Neural crest cell (in vitro differentiated cells): ENCODE measurements at places on chromosomes 1 and 21. TPM values are rescaled to one million over a fixed set of nuclear protein-coding genes. Genes with fewer than 3 reads are reported as not detected.

- peaks cover 3% of the 10 kb centered on the region for H3K27me3 ChIP-seq
- H3K27ac ChIP-seq, result no peak overlapping the region
- no peak overlapping the region for H3K4me3 ChIP-seq
- no peaks in the 10 kb centered on the region for H3K36me3 ChIP-seq
- no peak for DNase-seq
- H3K4me1 ChIP-seq, result no peaks in the 10 kb centered on the region
Measured at GRCh38 chr1:20072771-20073170, 2.8 kb downstream of the PLA2G5 start.

Gene LCE1F
- total RNA-seq, result not detected in 2 replicates

- H3K36me3 ChIP-seq, result no peaks in the 10 kb centered on the region
- H3K4me3 ChIP-seq, result no peak overlapping the region
- DNase-seq, result no peak
- H3K4me1 ChIP-seq, result no peaks in the 10 kb centered on the region
Measured at GRCh38 chr1:207393610-207394009, 60.5 kb upstream of the CR2 start.

Gene TARDBP
- 253 and 268 TPM in 2 replicates for total RNA-seq

Gene LTN1
- 21.2 and 24.5 TPM in 2 replicates for total RNA-seq

DNA sequence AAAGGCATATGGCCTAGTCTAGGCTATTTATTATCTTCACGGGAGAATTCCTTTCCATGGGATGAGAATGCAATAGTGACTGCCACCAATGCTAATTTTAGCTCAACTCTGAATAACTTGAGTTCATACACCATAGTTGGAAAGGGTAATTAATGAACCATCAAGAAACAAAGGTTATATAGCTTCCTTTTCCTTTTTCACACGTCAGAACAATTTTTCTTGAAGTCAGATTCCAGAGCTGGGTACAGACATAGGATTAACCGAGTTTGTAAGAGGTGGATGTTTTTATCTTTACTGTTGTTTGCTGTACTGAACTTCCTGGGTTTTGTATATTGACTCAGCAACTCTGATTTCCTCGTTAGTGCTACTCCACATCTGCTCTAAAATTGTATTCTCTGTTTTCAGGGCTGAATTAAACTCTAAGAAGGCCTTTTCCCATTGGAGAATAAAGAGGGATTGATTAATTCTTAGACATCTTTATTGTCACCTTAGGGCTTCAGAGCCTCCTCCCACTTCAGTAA, 262.0 kb downstream of the NUF2 start:
- H3K27ac ChIP-seq, result no peak overlapping the region
- no peak for DNase-seq
- no peak overlapping the region for H3K4me3 ChIP-seq
- no peaks in the 10 kb centered on the region for H3K27me3 ChIP-seq

GRCh38 chr1:155195201-155196102, 12.2 kb downstream of the THBS3 start:
- DNase-seq, result no peak
- H3K4me1 ChIP-seq, result peaks cover 63% of the 10 kb centered on the region
- H3K27ac ChIP-seq, result peak overlapping the region; percentile 98
- H3K36me3 ChIP-seq, result peaks cover 27% of the 10 kb centered on the region
- peaks cover 5% of the 10 kb centered on the region for H3K27me3 ChIP-seq

Gene FAF1
- total RNA-seq, result 73.0 and 76.2 TPM in 2 replicates

DNA sequence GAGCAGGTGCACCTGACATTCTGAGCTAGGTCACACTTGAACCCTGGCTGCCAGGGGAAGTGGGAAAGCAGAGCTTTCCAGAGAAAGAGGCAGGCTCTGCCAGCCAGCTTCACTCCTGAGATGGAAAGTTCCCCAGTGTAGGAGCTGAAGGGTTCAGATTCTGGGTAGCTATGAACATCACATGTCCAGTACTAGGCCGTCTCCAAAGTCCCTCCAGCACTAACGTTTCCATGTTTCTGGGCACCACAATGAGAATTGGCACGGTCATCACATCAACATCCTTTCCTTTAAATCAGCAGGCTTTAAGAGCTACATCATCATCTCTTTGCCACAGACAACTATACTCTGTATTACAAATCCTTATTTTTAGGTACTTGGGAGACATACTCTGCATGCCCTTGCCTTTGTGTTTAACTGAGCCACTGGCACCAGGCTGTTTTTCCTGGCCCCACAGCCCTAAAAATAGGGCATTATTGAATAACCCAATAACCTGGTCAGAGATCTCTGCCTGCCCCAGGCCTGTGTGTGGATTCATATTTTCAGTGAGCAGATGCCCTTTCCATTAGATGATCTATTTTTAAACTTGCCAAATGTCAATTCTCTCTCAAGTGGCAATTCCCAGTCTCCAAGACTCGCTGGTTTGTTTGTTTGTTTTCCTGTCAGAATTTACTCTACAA, 35.4 kb upstream of the USP24 start:
- H3K36me3 ChIP-seq, result no peaks in the 10 kb centered on the region
- H3K4me3 ChIP-seq, result no peak overlapping the region
- H3K27me3 ChIP-seq, result no peaks in the 10 kb centered on the region

Gene NMNAT2
- total RNA-seq, result 3.2 and 4.5 TPM in 2 replicates

Gene TDRD5
- not detected in 2 replicates for total RNA-seq

DNA sequence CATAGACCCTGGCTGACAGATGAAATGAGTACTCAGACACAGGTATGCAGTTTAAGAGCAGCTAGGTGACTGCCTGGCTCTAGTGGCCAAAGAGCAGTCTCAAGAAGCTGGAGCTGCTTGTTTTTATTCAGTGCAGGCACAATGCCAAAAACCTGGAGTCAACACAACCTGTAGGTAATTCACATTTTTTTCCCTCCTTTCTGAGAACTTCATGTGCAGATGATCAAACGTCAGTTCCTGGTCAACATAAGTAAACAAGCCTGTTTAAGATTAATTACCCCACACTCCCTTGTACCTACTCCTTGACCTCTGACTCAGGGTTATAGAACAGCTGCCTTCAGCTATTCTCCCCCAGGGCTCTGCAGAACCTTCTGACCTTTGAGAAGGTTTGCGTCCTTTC, 17.3 kb upstream of the ACADM start:
- H3K27me3 ChIP-seq, result no peaks in the 10 kb centered on the region
- no peak for DNase-seq
- H3K4me1 ChIP-seq, result no peaks in the 10 kb centered on the region
- no peaks in the 10 kb centered on the region for H3K36me3 ChIP-seq
- no peak overlapping the region for H3K27ac ChIP-seq

GRCh38 chr1:177255411-177255810, 84.7 kb downstream of the BRINP2 start:
- no peak overlapping the region for H3K27ac ChIP-seq
- peaks cover 9% of the 10 kb centered on the region for H3K4me1 ChIP-seq
- no peak for DNase-seq
- no peaks in the 10 kb centered on the region for H3K27me3 ChIP-seq
- no peaks in the 10 kb centered on the region for H3K36me3 ChIP-seq

DNA sequence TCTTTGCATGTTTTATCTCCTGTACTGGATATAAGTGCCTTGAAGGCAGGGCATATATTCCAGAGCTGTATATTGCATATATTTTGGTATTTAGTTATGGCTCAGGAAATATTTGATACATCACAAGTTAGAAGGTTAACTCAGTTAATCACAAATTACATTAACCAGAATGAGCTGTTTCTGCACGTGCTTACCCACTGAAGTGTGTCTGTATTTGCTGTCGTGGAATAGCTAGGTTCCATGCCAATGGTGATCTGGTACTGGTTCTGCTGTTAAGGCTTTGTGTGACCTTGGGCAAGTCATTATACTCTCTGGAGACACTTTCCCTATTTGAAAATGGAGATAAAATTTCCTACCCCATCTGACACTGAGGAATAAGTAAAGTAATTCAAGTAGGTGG, 50.7 kb downstream of the OSBPL9 start:
- H3K4me1 ChIP-seq, result no peaks in the 10 kb centered on the region
- no peaks in the 10 kb centered on the region for H3K36me3 ChIP-seq
- DNase-seq, result no peak
- no peak overlapping the region for H3K27ac ChIP-seq
- H3K4me3 ChIP-seq, result no peak overlapping the region
- H3K27me3 ChIP-seq, result no peaks in the 10 kb centered on the region

Gene BNIPL
- total RNA-seq, result 0.79 and 1.1 TPM in 2 replicates

Gene FAM43B
- total RNA-seq, result 0.59 and 0.75 TPM in 2 replicates

Gene OLIG2
- 5.4 TPM in 2 replicates for total RNA-seq

- H3K4me1 ChIP-seq, result peaks cover 26% of the 10 kb centered on the region
- H3K27me3 ChIP-seq, result peaks cover 84% of the 10 kb centered on the region
- no peak overlapping the region for H3K4me3 ChIP-seq
- no peak for DNase-seq
- H3K36me3 ChIP-seq, result no peaks in the 10 kb centered on the region
- no peak overlapping the region for H3K27ac ChIP-seq
Measured at GRCh38 chr1:46529031-46529630, 22.3 kb downstream of the KNCN start.

GRCh38 chr1:223298701-223299100, 65.3 kb downstream of the SUSD4 start:
- H3K36me3 ChIP-seq, result no peaks in the 10 kb centered on the region
- H3K27ac ChIP-seq, result no peak overlapping the region

Gene FCRL5
- not detected in 2 replicates for total RNA-seq

DNA sequence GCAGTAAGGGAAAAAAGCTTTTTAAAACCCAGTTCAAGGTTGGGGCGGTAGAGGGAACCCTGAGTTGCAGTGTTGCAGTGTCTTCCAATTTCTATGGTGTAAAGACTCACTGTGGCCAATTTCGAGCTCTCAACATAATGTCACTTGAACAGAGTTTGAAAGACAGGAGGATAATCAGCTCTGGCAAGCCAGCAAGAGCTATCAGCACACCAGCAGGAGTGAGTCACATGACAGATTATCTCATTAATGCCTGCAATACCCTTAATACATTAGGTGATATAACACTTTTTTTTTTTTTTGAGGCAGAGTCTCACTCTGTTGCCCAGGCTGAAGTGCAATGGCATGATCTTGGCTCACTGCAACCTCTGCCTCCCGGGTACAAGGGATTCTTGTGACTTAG, 22.8 kb downstream of the SLC9C2 start:
- DNase-seq, result no peak
- H3K27ac ChIP-seq, result no peak overlapping the region
- no peak overlapping the region for H3K4me3 ChIP-seq
- H3K4me1 ChIP-seq, result peaks cover 10% of the 10 kb centered on the region
- no peaks in the 10 kb centered on the region for H3K36me3 ChIP-seq

- no peak for DNase-seq
- H3K27ac ChIP-seq, result peak overlapping the region; percentile 2
- no peak overlapping the region for H3K4me3 ChIP-seq
- H3K27me3 ChIP-seq, result peaks cover 23% of the 10 kb centered on the region
Measured at GRCh38 chr1:156154317-156154749, 948 bp downstream of the SEMA4A start.

Gene LMOD1
- 0.19 and 0.39 TPM in 2 replicates for total RNA-seq

GRCh38 chr1:53589043-53589887, 130.1 kb downstream of the DMRTB1 start:
- H3K36me3 ChIP-seq, result no peaks in the 10 kb centered on the region
- no peak for DNase-seq
- no peak overlapping the region for H3K4me3 ChIP-seq
